IPS DF 19.7 (cell line): ENCODE measurements at places on chromosomes 1 and 21.

- DNase-seq = no peak
Observed at GRCh38 chr1:167763525-167764220, 41.9 kb downstream of the MPZL1 start.

GRCh38 chr21:42218836-42219605 is at the start of gene ABCG1:
TSS of gene ABCG1 (plus strand) at chr21:42219140. CDS start at chr21:42219263, 123 bp downstream.
- DNase-seq = no peak

DNA sequence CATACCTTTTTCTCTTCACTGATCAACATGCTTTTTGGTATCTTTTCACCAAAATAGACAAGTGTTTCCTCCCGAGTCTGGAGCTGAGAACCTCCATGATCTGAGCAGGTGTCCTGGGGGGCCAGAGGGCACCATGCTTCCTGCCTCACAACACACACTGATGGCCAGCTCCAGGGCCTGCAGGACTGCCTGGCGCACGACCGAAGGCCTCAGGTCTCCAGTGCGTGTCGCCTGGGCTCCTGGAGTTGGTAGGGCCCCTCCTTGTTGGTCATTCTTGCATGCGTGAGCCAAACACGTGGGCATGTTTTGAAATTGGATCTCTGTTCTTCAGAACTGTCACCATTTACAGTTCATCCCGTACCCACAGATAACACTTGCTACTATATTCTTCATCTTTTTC is 64.4 kb downstream of the SLC37A1 start:
- DNase-seq = no peak

DNA sequence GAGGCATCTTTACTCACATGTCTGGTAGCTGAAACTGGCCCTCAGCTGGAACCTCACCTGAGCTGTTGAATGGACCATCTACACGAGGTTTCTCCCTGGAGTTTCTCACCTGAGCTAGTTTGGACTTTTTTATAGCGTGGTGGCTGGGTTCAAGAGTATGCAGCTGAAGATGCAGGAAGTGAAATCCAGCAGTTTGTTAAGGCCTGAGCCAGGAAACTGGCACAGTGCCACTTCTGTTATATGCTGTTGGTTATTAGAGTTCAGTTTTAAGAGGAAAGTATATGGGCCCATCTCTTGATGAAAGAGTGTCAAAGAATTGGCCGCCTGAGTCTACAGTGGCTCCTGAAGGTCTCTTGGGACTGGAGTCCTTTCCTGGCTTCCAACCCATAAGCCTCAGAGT is 35.6 kb downstream of the STUM start:
- DNase-seq = no peak

- DNase-seq = no peak
Observed at GRCh38 chr1:113899111-113899510, 5.5 kb downstream of the AP4B1 start.

- no peak for DNase-seq
Observed at GRCh38 chr1:66402194-66402593, 131.8 kb upstream of the SGIP1 start.

DNA sequence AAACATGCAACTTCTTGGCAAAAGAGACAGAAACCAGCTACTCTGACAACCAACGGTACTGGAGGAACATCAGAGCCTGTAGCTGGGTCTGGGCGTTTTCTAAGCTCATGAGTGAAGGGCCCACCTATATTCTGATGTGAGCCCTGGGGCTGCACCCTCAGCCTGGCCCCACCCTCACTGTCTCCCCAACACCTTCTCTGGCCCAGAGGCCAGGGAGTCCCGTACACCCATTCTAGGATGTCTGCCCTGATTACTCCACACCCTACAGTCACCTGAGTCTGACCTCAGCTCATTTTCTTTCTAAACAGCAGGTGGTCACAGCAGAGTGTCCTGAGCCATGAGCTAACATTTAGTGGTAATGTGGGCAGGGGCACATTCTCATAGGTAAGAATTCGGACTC is 439.2 kb downstream of the MATN1 start:
- no peak for DNase-seq

GRCh38 chr1:37177230-37177864 is 143.0 kb upstream of the GRIK3 start:
- DNase-seq = peak; percentile 33

DNA sequence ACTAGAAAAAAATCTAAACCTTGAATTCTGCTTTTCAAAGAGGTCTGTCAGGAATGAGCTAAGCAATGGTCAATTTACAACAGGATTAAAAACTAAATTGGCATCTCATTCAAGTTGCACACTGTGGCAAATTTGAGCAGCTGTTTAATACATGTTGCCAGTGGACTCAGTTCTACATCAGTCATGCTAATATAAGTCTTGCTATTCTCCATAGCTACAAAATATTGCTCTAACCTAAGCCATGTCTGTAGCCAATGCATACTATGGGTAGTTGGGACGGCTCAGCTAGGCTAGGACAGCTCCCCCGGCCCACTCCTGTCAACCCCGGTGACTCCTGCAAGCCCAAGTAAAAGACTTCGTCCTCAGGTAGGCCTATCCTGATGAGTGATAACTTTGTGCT is 10.9 kb upstream of the VAV3 start:
- no peak for DNase-seq

DNA sequence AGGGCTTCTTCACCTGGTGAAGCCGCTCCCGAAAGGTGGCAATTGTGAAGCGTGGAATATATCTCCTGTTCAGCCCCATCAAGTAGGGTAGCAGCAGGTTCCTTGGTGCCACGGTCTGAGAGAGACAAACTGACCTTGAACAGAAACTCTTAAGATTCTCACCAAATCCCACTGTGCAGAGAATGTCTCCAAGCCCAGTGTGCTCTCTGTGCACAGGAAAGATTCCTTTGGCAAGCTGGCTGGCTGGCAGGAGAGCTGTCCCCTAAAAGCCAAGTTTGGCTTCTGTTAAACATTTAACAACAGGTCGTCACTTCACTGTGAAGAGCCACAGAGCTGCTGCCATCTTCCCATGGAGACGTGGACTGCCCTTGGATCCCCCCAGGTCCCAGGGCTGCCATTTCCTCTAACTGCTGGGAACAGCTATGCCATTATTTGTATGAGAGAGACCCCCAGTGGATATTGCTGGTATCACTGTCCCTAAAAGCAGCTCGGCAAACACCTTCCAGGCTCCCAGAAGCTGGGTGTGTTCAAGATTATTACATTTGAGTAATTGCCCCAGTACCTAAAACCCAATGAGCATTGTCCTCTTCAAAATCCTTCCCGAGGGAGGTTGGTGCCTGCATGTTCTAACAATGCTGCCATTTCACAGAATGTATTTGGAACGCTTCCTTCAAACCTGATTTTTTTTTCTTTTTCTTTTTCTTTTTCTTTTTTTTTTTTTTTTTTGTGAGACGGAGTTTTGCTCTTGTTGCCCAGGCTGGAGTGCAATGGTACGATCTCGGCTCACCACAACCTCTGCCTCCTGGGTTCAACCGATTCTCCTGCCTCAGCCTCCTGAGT is 71.8 kb downstream of the CD58 start:
- DNase-seq = peak; percentile 28

GRCh38 chr1:75841421-75841820 is 44.7 kb downstream of the MSH4 start:
- no peak for DNase-seq

DNA sequence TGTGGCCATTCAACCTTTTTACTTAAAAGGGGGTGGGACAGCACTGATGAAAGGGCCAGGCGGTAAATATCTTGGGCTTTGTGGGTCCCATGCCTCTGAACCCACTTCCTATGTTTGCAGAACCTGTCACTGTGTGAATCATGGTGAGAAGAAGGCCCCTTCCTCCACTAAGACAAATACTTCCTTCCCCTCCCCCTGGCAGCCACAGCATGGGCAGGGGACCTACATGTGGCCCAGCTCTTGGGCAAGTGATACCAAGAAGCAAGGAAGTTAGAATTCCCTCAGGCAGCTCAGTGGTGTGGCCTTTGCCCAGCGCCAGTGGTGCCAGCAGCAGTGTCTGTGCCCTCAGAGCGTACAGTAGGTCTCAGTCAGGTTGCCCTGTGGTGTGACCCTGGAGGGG is 168.6 kb downstream of the TRIM33 start:
- no peak for DNase-seq

- DNase-seq = no peak
Observed at GRCh38 chr21:28215214-28215954, 777.3 kb downstream of the LTN1 start.

GRCh38 chr1:25738499-25738898 is 61.5 kb upstream of the SELENON start:
- DNase-seq = no peak

GRCh38 chr1:48414264-48414663 is 57.7 kb downstream of the SPATA6 start:
- no peak for DNase-seq

DNA sequence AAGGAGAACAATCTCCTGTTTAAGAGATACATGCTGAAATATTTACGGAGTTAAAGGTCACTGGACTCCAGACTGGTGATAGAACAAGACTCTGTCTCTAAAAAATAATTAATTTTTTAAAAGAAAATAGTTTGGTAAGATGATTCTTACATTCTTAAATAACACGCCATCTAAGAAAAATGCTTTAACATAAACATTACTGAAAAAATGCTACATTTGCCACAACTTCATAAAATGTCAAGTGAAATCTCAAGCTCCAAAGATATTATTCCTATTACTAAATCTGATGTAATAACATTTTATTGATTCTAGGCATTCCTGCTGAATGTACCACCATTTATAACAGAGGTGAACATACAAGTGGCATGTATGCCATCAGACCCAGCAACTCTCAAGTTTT is 4.1 kb downstream of the ANGPTL3 start:
- DNase-seq = no peak

DNA sequence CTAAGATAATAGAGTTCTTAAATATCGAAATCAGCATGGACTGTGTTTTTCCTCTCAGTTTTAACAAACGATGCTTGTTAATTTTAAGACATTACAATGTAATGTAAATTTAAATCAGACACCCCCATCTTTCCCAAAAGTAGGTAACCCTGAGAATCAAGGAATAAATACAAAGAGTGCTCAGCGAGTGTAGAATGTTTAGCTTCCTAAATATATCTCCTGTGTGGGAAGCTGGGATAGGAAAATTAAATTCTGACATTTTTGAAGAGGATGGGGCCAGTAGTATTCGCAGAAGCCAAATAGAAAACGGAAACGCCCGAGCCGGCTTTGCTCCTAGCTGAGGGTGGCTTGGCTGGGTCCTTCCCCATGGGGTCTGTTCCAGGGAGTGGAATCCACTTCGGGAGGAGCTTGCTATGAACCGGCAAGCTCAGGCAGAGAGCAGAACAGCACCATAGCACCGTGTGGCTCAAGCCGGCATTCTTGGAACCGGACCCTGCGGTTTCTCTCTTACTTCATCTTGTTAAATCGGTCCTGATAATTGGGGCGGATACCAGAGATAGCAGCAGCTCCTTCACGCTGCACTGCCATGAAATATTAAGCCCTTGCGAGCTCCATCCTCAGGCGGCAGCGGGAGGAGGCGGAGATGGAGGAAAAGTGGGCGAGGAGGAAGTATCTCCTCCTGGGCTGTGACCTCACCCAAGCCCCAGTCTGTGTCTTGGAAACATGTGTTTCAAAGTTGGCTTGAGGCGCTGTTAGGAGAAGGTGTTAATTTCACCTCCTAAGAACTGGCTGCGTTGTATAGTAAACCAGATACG is 24.9 kb downstream of the MAP3K7CL start:
- DNase-seq = no peak
